Cardiac fibroblast (primary cell): ENCODE measurements at places on chromosomes 5 and 9.

- DNase-seq = no peak
These were observed 565.5 kb upstream of the TUSC1 start for GRCh38 chr9:26243726-26244125.

GRCh38 chr9:98255061-98255577, 330 bp downstream of the TBC1D2 start:
- peak; percentile 54 for DNase-seq

- DNase-seq = peak; percentile 93
These were observed 94.4 kb upstream of the IFNE start for GRCh38 chr9:21576331-21577189.

DNA sequence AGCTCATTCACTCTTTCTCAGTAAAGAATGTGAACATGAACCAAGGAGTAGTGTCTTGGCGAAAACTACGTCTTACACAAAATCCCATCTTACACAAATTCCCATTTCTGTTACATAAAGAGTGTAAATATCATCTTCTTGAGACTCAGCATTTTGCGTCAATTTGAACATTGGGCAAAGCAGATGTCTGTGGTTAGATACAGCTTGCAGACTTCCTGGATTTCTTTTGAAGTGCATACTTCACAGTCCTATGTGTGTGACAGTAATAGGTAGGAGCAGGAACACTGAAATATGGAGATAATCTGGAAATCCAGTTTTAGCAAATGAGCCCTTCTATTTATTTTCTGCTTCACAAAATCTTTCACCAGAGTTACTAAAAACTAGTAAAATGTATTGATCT, 58.8 kb downstream of the C6 start:
- no peak for DNase-seq

- no peak for DNase-seq
These were observed 295.1 kb downstream of the CDK5RAP2 start for GRCh38 chr9:120284821-120285220.

DNA sequence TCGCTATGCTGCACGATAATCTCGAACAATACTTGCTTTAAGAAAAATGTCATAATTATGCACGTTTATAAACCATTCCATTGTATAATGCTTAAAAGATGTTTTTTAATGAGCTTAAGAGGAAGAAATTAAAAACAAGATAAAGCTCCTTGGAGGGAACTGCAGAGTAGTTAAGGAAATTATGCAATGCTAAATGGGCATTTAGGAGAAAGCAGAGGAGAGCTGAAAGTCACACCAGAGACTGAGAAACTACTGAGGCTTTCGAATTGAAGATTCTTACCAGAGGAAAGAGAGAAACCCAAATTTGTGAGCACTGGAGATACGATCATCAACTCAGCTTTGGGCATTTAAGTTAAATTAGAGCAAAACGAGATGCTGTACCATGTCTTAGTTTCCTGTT, 119.4 kb downstream of the CDH10 start:
- no peak for DNase-seq

DNA sequence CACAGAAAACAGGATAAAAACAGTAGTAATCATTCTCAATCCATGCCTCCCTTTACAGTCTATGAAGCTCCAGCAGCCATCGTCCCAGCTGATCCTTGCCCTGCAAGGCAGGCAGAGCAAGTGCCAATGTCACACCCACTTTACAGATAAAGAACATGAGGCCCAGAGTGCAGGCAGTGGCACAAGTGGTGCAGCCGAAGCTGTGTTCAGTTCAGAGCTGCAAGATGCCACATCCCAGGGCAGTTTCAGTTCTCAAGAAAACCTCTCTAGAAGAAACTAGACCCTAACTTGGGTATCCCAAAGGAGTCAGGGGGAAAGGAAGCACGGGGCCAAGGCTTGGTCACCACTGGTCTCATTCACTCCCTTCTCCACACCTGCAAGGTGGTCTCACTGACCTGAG, 34.6 kb upstream of the CPLX2 start:
- DNase-seq = no peak

DNA sequence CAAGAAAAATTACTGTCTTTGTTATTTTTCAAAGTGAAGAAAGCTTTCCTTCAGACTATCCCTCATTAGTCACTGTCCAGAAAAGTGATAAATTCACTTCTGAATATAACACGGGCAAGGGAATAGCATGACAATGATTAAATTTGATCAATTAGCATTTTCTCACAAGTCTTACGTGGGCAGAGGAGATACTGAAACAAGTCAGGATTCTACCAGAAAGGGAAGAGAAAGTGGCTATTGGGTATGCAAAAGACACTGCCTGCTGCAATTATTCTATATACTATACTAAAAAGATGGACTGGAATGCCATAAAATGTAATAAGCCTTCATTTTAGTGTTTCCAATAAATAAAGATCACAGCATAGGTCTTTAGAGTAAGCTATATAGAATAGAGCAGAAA, 7.4 kb downstream of the COX7C start:
- no peak for DNase-seq

GRCh38 chr9:113888336-113888735, 12.2 kb downstream of the ZNF618 start:
- DNase-seq = no peak

GRCh38 chr5:38752622-38753021, 93.2 kb upstream of the OSMR start:
- DNase-seq = no peak

GRCh38 chr5:95424016-95424415, 32.9 kb downstream of the FAM81B start:
- no peak for DNase-seq

GRCh38 chr9:125655691-125656410, 51.2 kb downstream of the MAPKAP1 start:
- DNase-seq = peak; percentile 17

DNA sequence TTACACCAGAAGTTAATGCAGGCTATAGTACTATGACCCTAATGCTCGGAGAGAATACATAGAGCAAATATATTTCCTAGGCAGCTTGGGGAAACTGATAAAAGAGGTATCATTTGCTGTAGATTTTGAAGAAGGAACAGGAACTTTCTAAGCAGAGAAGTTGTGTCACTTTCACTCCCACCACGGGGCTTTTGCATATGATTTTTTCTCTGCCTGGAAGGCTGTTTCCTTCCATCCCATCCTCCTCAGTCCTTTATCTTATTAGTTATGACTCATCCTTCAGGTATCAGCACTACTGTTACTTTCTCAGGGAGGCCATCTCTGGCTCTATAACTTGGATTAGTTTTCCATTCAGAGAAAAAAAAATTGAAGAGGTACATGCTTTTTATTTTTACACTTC, 2006.1 kb upstream of the WWC1 start:
- DNase-seq = peak; percentile 2

GRCh38 chr5:156647034-156647451, 203.1 kb upstream of the PPP1R2B start:
- no peak for DNase-seq

DNA sequence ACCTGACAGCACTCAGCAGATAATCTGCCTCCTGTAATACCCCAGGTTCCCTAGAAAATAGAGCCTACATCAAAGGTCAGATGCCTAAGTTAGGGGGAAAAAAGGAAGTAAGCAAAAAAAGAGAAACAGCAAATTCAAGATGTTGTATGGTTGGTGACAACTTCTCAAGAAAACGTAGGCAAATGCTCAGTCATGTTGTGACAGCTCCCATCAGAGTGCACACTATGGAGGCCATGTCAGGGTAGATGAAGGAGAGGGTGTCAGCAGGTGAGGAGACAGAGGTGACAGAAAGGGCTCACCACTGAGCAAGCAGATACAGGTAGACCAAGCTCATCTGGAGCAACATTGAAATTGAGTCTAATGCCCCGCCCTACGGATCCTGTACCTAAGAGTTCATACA, 356.8 kb upstream of the BRINP1 start:
- no peak for DNase-seq

- no peak for DNase-seq
These were observed 203.2 kb downstream of the SEMA6A start for GRCh38 chr5:116371431-116371830.

DNA sequence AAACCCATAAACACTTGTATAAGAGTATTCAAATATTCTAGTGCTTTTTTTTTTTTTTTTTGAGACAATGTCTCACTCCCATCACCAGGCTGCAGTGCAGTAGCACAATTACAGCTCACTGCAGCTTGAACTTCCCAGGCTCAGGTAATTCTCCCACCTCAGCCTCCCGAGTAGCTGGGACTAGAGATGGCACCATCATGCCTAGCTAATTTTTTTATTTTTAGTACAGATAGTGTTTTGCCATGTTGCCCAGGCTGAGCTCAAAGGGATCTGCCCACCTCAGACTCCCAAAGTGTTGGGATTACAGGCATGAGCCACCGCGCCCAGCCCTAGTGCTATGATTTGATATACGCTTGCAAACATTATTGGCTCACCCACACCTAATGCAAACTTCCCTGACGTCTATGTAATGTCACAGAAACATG, 11.8 kb downstream of the IL6ST start:
- DNase-seq = no peak

GRCh38 chr5:181138258-181138657, 7.3 kb upstream of the OR2V1 start:
- peak; percentile 21 for DNase-seq

- DNase-seq = no peak
These were observed 54.8 kb downstream of the IQGAP2 start for GRCh38 chr5:76457674-76458485.

DNA sequence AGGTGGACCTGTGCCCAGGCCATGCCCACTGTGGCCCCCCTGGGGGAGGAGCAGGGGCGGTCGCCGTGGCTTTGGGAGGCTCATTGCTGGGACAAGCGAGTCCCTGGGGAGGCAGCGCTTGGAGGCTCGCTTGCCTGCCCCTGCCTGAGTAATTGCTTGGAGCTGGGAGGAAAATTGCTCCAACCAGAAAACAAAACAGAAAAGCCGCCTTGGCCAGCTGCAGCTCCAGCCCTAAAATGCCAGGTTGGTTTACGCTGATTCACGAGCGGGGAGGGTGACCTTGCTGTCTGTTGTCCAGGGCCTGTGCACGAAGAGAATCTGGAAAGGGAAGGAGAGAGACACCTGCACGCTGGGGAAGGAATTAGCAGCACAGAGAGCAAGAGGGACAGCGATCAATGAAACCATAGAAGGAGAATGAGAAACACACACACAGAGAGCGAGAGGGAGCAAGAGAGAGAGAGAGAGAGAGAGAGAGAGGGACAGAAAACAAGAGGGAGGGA, 25.3 kb downstream of the NTNG2 start:
- DNase-seq = no peak

DNA sequence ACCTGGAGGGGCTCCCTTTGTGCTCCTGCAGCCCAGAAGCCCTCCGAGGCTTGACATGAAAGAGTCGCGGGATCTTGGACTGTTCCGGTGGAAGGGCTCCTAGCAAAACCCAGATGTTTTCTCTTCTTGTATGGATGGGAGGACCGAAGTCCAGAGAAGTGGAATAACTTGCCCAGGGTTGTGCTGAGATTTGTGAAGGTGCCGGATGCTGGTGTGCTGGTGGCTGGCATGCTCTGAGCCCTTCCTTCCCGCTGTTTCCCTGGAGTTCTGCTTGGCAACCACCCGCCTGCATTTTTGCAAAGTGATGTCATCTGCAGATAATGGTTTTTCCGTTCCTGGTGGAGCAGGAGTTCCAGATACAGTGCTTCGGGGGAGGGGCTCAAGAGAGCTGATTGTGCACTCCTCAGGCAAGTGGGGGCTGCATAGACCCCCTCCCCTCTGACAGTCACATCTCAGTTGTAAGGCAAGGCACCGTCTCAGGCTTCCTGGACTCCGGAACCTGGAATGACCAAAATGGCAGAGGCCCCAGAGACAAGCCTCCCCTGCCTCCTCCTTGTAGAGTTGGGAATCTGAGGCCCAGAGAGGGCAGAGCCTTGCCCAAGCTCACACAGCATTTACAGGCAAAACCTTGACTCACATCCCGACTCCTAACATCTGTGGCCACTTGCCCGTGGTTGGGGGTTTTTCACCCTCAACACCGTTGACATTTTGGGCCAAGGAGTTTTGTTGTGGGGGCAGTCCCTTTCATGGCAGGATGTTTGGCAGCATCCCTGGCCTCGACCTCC, 157.0 kb downstream of the RGS3 start:
- peak; percentile 95 for DNase-seq

DNA sequence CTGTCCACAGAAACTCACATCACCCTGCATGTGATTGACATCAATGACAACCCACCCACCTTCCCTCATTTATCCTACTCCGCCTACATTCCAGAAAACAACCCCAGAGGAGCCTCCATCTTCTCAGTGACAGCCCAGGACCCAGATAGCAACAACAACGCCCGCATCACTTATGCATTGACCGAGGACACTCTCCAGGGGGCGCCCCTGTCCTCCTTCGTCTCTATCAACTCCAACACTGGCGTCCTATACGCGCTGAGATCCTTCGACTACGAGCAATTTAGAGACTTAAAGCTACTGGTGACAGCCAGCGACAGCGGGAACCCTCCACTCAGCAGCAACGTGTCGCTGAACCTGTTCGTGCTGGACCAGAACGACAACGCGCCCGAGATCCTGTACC, 1.7 kb downstream of the PCDHGA3 start:
- no peak for DNase-seq

DNA sequence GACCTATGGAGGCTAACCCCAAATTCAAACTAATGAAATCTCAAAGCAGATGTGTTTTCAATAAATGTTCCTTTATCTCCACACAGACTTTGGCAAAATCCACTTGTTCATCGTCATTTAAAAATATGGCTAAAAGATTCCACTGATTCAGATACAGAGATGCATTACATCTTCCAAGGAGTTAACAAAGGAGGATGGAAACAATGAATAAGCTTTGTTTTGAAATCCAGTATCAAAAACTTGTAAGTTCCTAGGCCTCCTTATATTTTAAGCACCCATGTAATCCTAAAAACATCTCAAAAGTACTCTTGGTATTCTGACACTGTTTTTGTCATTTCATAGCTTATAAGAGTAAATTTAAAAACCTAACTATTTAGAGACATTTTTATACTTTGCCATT, 345.6 kb upstream of the ACTBL2 start:
- DNase-seq = peak; percentile 55

DNA sequence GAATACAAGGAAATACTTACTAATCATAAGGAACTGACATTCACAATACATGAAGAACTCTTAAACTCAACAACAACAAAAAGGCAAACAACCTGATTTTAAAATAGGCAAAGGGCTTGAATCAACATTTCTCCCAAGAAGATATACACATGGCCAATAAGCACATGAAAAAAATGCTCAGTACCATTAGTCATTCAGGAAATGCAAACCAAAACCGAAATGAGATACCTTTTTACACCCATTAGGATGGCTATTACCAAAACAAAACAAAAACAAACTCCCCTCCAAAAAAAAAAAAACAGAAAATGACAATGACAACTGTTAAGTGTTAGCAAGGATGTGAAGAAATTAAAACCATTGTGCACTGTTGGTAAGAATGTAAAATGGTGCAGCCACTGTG, 104.1 kb upstream of the ZNF462 start:
- DNase-seq = peak; percentile 29

GRCh38 chr9:4642351-4642750, 19.7 kb upstream of the PLPP6 start:
- no peak for DNase-seq
